Activated naive CD8-positive, alpha-beta T cell treated with anti-CD3 and anti-CD28 coated beads, Interleukin-2, amount 10 ng/mL, durations not matched to agents 7 days and 5 days (primary cell): ENCODE measurements at places on chromosomes 1 and 21. TPM values are rescaled to one million over a fixed set of nuclear protein-coding genes. Genes with fewer than 3 reads are reported as not detected.

- no peaks in the 10 kb centered on the region for H3K4me1 ChIP-seq
- no peak overlapping the region for H3K27ac ChIP-seq
- H3K27me3 ChIP-seq: peaks cover 6% of the 10 kb centered on the region
- H3K4me3 ChIP-seq: no peak overlapping the region
Observed at GRCh38 chr1:87226341-87226760, 102.3 kb upstream of the LMO4 start.

The NBPF10 gene
- 1.6 TPM for total RNA-seq

- H3K27me3 ChIP-seq: no peaks in the 10 kb centered on the region
- no peak overlapping the region for H3K27ac ChIP-seq
- peaks cover 5% of the 10 kb centered on the region for H3K36me3 ChIP-seq
Observed at GRCh38 chr1:180484490-180484889, 17.9 kb downstream of the ACBD6 start.

- no peak overlapping the region for H3K4me3 ChIP-seq
- peaks cover 13% of the 10 kb centered on the region for H3K27me3 ChIP-seq
- no peaks in the 10 kb centered on the region for H3K36me3 ChIP-seq
- DNase-seq: no peak
Observed at GRCh38 chr1:44713321-44713781, 17.6 kb downstream of the RNU5D-1 start.

DNA sequence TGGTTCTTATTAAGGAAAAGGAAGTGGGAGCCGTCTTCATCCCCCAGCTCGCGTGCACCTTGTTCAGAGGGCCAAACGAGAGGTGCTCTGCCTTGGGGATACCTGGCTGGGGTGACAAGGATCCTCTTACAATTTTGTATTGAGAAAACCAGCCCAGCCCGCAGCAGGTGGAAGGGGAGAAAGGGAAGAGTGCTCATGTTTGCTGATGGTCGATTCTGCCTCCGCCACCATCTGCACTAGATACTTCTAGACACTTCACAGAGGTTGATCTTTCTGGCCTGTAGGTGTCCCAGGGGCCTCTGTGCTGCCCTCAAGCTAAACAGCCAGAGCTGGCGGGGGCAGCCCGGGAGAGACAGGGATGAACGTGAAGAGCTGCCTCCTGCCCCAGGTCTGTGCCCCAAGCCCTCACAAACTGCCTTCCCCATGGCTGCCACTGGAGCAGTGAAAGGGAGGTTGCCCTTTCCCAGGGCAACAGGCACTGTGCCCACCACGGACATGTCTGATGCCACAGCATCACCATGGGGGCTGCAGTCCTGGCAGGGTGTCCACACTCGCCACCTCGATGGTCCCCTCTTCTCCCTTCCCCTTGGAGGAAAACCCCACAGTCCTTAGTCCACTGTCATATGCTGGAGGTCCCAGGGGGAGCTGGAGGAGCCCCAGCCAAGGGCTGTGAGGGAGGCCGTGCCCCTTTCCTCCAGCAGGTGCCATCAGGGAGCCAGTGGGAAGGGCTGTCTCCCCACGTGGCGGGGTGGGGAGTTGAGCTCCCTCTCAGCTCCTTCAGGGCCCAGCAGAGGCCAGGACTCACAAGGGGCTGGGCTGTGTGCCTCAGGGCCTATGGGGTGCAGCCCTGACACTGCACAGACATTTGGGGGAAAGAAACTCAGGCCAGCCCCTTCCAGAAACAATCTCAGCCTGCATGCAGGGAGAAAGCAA is 8.1 kb downstream of the ADPRS start:
- peaks cover 2% of the 10 kb centered on the region for H3K27me3 ChIP-seq
- peaks cover 4% of the 10 kb centered on the region for H3K36me3 ChIP-seq
- peaks cover 8% of the 10 kb centered on the region for H3K4me1 ChIP-seq

GRCh38 chr1:237124856-237125462 is 83.0 kb downstream of the RYR2 start:
- H3K27ac ChIP-seq: no peak overlapping the region
- H3K4me1 ChIP-seq: no peaks in the 10 kb centered on the region
- H3K36me3 ChIP-seq: no peaks in the 10 kb centered on the region
- no peak for DNase-seq
- no peaks in the 10 kb centered on the region for H3K27me3 ChIP-seq
- H3K4me3 ChIP-seq: no peak overlapping the region

The TDRD10 gene
- not detected for total RNA-seq

DNA sequence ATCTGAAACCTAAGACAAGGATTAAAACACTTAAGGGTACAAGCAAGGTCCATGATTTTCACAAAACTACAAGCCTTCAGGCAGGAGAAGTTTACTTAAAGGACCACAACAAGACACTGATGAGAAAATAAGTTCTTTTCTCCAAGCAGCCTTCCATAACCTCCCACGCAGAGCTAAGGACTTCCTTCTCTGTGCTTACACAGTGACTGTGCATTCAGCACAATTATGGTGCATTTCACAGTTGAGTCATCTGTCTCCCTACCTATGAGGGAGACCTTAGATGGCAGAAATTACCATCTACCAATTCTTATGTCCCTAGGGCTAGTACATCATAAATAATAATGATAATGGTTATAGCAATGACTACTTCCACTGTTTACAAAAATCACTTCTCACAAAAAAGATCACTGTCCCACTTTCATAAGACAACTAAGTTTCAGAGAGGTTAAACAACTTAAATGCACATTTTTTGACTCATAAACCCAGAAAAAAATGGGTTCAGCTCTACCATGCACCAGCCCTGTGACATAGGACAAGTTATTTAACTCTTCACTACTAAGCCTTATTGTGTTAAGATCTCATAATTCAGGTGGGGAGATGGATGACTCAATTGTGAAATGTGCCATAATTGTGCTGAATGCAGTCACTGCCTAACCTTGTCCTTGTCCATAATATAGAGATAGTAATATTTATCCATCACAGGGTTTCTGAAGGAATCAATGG is 45.3 kb downstream of the TARBP1 start:
- H3K4me3 ChIP-seq: no peak overlapping the region
- no peak for DNase-seq
- peaks cover 33% of the 10 kb centered on the region for H3K36me3 ChIP-seq
- no peaks in the 10 kb centered on the region for H3K27me3 ChIP-seq

- no peak overlapping the region for H3K4me3 ChIP-seq
- H3K36me3 ChIP-seq: peaks cover 33% of the 10 kb centered on the region
- H3K27ac ChIP-seq: no peak overlapping the region
- no peaks in the 10 kb centered on the region for H3K27me3 ChIP-seq
- DNase-seq: no peak
Observed at GRCh38 chr21:37496972-37497371, 130.4 kb downstream of the DYRK1A start.

- no peak overlapping the region for H3K27ac ChIP-seq
- no peak for DNase-seq
- H3K4me1 ChIP-seq: no peaks in the 10 kb centered on the region
- H3K4me3 ChIP-seq: no peak overlapping the region
Observed at GRCh38 chr1:201268604-201269151, 14.6 kb upstream of the PKP1 start.

GRCh38 chr1:56387071-56387740 is 192.2 kb downstream of the PLPP3 start:
- no peaks in the 10 kb centered on the region for H3K36me3 ChIP-seq
- no peaks in the 10 kb centered on the region for H3K4me1 ChIP-seq
- no peak overlapping the region for H3K4me3 ChIP-seq
- no peak for DNase-seq
- H3K27ac ChIP-seq: no peak overlapping the region

DNA sequence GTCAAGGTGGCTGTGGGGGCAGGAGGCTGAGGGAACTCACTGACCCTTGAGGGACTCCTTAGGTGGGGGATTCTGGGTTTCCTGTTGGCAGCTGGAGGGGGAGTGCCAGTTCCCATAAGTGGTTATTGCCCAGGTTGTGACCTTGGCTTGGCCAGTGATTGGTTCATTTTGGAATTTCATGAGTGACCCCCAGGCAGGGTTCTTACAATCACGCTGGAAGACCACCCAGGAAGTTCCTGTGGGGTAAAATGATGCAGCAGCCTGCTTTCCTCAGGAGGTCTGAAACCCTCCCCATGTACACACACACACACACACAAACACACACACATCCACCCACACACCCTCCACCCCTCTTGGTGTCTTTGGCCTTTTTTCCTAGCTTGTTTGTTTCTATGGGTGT is 16.9 kb downstream of the VANGL1 start:
- H3K4me3 ChIP-seq: no peak overlapping the region
- no peak for DNase-seq
- H3K36me3 ChIP-seq: peaks cover 29% of the 10 kb centered on the region
- H3K27me3 ChIP-seq: no peaks in the 10 kb centered on the region

- DNase-seq: no peak
- peaks cover under 1% of the 10 kb centered on the region for H3K4me1 ChIP-seq
- H3K27ac ChIP-seq: no peak overlapping the region
- no peaks in the 10 kb centered on the region for H3K27me3 ChIP-seq
- H3K36me3 ChIP-seq: no peaks in the 10 kb centered on the region
Observed at GRCh38 chr1:228352677-228353481, 53.8 kb downstream of the TRIM11 start.

- DNase-seq: no peak
- no peaks in the 10 kb centered on the region for H3K36me3 ChIP-seq
- H3K27ac ChIP-seq: no peak overlapping the region
- no peaks in the 10 kb centered on the region for H3K27me3 ChIP-seq
- H3K4me1 ChIP-seq: no peaks in the 10 kb centered on the region
Observed at GRCh38 chr1:195516036-195516435, 1092.2 kb downstream of the KCNT2 start.

GRCh38 chr21:39946199-39946598 is 79.0 kb downstream of the PCP4 start:
- no peak overlapping the region for H3K4me3 ChIP-seq
- no peak overlapping the region for H3K27ac ChIP-seq
- no peaks in the 10 kb centered on the region for H3K4me1 ChIP-seq
- no peaks in the 10 kb centered on the region for H3K36me3 ChIP-seq
- no peaks in the 10 kb centered on the region for H3K27me3 ChIP-seq
